ENCODE measurements at places on chromosomes 3 and 15.

- no peak for DNase-seq
These were observed 57.9 kb downstream of the RASA2 start for GRCh38 chr3:141544697-141545096.

- DNase-seq, result no peak
These were observed 228 bp downstream of the GLT8D1 start for GRCh38 chr3:52705438-52705687.

DNA sequence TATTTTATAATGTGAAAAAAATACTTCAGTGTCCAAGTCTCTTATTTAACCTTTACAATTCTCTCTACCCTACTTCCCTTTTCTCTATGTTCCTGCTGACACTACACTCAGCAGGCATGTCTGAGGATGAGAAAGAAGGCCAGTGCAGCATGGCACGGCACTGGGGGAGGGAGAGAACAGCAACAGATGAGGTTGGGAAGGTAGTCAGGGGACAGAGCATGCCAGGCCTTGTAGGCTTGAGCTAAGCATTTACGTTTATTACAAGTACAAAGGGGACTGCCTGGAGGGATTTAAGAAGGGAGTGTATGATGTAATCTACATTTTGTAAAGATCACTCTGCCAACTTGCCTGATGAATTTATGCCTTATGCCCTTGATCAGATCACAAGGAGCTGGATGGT is 117.3 kb upstream of the WNT5A start:
- DNase-seq, result no peak

GRCh38 chr3:173992416-173992815 is 594.9 kb downstream of the NLGN1 start:
- DNase-seq, result no peak

GRCh38 chr3:170689296-170689829 is 103.5 kb upstream of the SLC7A14 start:
- no peak for DNase-seq

DNA sequence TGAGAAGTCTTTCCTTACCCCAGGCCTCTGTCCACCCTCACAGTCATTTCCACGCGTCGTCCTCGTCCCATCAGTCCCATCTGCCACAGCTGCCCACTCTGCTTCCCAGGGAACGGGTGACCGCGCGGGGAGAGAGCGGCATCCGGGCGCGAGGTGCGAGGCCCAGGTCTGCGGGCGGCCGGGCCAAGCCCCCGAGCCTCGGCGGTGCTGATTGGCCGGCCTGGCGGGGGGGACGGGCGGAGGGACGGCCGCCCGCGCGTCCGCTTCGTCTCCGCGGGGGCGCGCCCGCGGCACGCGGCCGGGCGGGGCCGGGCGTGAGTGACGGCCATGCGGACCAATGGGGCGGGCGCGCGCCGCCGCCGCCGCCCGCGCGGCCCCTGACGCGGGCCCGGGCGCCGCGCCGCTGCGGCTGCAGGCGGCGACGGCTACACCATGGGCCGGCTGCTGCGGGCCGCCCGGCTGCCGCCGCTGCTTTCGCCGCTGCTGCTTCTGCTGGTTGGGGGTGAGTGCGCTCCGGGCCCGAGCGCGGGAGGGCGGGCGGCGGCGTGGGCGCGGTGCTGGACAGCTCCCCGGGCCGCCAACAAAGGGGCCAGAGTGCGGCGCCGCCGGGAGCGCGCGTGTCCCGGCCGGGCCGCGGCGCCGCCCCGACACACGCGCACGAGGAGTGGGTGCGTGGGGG is at the start of gene PODXL2:
Gene PODXL2, plus strand, starts transcription at position 398 of the 679 bp plus-strand sequence. Its CDS starts 35 bp downstream, at position 433.
- DNase-seq, result no peak

DNA sequence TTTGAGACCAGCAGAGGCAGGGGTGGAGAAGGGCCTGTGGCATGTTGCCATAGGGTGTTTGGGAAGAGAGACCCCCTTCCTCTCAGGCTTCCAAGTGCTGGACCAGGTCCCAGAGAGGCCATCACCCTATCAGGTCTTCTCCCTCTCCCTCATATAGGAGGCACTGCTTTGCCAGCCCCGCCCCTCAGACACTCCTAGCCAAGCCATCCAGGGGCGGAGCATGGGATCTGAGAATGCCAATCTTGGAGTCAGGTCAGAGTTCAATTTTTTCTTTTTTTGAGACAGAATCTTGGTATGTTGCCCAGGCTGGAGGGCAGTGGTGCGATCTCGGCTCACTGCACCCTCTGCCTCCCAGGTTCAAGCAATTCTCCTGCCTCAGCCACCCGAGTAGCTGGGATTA is 32.7 kb downstream of the CRABP1 start:
- no peak for DNase-seq

DNA sequence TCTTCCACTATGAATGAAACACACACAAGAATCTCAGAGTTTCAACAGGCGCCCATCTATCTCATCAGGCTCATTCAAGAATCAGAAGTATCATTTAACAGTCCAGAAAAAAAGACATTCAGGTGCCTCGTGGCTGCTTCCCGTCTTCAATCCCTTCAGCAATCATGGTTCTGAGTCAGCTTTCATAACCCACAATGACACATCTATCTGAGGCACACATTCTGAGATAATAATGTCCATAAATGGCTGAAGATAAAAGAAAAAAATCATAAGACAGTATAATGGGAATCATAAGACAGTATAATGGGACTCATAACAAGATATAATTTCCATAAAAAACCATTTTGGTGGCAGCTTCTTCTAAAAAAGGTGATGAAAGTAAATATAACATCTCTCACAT is 52.4 kb downstream of the TNIK start:
- no peak for DNase-seq

- no peak for DNase-seq
These were observed 9.3 kb upstream of the FBLN2 start for GRCh38 chr3:13539671-13540070.

DNA sequence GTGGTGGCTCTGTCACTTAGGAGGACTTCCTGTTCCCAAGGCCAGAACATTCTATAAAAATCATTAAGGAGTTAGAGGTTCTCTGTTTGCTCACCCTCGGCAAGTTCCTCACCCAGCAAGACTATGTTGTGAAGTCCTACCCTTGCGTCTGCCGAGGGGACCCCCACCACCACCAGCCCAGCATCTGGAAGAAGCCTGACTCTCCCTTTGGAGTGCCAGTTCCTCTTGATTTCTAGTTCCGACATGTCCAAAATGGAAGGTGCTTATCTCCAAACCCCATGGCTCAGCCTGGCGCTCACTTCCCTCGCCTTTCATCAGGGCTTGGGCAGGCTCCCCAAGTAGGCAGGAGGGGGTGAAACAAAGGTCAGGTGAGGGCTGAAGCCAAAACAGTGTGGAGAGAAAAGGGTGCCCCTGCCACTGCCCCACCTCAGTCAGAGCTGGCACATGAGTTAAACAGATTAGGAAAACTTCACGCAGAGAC is 41.0 kb downstream of the BHLHE40 start:
- no peak for DNase-seq

DNA sequence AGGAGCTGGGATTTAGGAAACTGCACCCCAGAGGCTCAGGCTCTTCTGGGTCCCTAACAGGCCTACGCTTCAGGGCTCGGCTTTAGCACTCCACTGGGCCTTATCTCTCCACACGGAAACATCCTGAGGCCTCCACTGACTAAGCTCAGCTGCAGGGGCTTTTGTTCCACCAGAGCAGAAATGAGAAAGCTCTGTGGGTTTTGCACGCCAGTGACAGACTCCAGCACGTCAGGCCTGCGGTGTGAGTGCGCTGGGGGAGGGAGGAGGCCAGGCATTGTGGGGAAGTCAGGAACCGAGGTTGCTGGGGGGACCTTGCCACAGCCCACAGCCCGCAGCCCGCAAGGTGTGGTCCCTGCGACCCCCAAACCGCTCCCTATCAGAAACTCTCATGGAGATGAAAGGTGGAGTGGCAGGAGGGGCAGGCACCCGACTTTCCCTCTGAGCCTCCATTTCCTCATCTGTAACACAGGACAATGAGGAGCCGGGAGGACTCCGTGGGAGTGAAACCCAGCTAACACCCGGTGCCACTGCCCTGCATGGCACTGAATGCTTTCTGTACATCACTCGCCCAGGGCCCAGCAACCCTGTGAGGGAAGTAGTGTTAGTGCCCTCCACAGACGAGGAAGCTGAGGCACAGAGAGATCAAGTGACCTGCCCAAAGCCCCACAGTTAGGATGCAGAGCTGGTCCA is 106.5 kb downstream of the TPRA1 start:
- no peak for DNase-seq

DNA sequence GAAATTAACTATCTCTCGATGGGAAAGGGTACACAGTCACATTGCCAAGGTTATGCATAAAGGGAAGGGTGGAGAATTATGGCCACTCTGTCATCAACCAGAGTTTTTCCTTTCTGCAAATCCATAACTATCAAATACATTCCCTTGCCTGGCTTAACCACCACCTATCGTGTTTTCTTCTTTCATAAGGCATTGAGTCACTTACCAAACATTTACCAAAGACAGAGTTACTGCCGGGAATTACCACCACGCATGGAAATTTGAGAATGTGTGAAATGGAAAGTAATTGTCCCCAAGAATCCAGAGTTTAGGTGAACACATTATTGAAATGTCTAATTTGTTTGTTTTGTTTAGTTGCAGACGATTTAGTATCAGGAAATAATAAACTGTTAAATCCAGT is 134.3 kb upstream of the LRRN1 start:
- DNase-seq, result no peak

- no peak for DNase-seq
These were observed 268.9 kb downstream of the SHOX2 start for GRCh38 chr3:157837336-157837735.

DNA sequence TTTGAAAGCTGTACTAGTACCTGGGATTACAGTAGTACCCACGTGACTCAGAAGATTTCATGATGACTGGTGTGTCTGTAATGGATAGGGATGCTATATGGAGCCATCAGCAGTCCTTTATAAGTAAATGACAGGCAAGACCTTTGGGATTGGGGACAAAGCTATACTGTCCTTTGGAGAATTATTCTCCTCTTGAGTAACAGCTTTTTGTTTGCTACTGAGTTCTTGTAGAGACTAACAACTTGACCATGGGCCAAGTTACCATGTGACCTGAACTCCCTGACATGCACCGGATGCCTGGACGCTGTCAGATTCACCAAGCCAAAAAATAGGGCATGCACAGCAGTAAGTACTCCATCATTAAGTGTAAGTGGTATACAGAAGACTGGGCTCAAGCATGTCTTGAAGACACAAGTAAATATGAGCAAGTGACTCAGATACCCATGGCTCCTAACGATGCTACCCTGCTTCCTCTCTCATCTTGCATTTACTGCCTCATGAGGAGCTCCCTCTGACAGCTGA is 12.9 kb downstream of the SEC11A start:
- DNase-seq, result no peak

DNA sequence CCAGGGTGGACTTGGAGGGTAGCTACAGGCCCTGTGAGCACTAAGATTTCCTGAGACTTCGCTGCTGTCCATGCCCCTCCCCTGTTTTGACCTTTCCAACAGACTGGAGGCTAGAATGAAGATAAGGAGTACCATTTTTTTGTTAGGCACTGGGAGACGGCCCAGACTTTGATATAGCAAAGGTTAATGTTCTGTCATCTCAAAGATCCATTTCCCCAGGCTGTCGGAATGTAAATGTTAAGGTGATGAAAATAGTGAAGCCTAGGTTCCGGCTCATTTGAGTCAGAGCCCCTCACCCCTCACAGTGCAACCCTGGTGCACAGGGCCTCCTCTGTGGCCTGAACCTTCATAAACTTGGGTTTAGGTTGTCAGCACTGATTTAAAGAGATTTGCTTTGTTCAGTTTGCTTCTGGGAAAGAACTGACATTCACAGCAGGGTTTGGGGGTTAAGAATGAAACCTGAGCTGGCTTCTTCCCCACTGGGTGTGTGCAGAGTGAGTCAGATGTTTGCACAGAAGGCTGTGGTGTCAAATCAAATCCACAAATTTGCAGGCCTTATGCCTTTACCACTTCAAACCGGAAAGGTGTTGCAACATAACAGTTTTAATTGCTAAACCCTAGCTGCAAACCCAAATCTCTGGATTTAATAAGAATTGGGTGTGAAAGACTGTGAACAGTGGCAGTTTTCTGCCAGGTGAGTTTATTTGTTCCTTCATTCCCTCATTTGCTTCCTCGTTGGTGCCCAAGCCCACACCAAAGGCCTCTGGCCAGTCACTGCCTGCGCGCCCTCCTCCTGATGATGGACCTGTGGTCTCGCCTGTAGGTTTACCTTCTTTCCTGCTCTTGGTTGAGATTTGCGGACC is 20.6 kb upstream of the KCTD6 start:
- DNase-seq, result no peak

DNA sequence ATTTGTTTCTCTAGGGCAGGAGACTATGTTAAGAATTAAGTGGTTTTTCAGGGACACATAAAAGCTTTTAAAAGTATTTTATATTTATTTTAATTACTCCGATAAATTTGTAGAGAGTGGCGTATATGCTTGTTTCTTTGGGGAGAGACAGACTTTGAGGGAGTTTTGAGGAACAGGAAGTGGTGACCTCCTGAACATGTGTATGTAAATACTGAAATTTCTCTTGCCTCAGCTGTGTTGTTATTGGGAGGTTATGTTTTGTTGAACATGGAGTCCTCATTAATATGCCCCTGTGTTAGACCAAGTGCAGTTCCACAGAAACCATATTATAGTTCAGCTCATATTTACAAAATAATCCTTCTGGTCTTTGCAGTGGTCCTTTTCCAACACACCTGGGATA is 41.8 kb upstream of the UTS2B start:
- DNase-seq, result no peak

GRCh38 chr3:52313774-52314188 is 2.3 kb upstream of the DNAH1 start:
- DNase-seq, result no peak

DNA sequence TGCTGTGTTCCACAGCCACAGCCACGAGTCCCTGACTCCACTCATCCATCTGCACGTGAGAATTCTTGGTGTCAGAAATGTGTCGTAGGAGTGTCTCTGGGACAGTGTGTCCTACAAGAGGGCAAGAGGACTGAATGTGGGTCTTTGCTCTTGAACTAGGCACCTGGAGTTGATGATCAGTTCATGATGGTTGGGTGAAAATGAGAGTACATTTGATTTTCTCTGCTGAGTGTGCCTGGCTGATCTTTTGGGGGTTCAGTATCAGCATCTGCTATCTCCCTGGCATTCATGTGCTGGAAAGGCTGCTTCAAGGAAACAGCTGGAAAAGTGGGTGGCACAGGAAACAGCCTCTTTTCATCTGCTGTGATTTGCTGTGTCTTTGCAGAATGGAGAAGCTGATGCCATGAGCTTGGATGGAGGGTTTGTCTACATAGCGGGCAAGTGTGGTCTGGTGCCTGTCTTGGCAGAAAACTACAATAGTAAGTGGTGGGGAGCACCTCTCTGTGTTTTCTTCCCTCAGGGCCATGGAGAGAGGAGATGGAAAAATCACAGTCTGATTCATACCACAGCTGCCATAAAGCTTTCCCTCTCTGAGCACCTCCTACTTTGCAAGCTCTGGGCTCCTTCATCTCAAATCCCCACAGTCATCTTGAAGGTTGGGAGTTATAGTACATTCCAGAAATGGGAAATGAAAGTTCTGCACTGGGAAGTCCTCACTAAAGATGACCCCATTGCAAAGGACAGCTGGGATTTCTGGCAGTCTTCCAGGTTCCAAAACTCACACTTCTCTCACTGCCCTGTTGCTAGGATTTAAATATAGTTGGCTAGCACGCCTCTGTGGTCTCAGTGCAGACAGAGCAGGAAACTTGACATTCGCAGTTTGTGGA is 17.8 kb downstream of the TF start:
- no peak for DNase-seq

All from T follicular helper cell (primary cell).